ENCODE measurements at places on chromosomes 7 and 10.

- peak; percentile 39 for DNase-seq
Observed at GRCh38 chr10:100341953-100342626, 4.9 kb upstream of the SCD start.

- DNase-seq: no peak
Observed at GRCh38 chr10:107918171-107918570, 753.7 kb upstream of the SORCS1 start.

- peak; percentile 13 for DNase-seq
Observed at GRCh38 chr7:40015790-40016296, 65.8 kb downstream of the CDK13 start.

DNA sequence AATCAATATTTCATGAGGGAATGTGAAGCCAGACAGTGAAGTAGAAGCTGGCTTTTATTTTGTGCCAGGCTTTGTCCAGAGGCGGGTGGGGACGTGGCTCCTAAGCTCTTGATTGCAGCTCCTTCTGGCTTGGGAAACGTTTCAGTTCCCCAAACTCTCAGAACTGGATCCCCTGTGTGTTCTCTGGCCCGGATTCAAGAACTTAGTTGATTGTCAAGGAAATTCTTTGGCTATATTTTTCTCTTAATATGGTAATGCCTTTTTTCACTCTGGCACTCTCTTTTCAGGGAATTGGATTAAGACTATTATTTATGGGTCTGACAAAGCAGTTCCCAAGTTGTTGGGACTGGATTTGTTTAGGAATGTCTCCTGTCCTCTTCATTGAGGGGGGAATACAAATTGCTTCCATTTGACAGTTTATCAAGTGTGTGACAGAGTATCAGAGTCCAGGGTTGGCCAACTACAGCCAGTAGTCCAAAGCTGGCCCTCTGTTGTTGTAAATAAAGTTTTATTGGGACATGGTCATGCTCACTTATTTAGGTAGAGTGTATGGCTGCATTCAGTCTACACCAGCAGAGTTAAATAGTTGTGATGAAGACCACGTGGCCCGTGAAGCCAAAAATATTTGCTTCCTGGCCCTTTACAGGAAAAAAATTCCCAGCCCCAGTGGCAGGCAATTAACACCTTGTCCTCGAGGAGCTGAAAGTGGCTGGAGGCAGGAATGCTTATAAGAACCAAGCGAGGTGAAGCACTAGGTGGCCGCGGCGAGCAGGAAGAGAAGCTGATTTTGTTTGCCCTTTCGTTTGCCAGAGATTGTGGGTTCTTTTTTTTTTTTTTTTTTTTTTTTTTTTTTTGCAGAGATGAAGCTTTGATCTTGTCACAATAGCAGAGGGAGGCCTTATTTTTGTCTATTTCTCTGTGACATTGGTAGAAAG is 34.3 kb downstream of the HTRA1 start:
- DNase-seq: peak; percentile 87

DNA sequence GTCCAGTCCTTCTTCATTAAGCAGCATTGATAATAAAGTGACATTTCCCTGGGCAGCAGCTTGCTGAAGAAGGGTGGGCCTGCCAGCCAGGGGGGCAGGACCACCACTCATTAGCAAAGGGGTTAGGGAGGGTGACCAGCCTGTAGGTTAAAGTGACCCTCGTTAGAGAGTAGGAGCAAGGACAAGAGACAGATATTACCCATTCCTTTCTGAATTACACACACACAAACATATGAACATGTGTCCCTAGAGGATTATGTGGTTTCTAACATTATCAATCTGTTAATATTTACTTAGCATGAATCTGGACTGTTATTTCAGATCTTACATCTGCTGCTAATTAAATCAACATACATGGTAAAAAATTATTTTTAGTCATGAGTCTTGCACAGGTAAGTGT is 88.9 kb downstream of the CTTNBP2 start:
- no peak for DNase-seq

DNA sequence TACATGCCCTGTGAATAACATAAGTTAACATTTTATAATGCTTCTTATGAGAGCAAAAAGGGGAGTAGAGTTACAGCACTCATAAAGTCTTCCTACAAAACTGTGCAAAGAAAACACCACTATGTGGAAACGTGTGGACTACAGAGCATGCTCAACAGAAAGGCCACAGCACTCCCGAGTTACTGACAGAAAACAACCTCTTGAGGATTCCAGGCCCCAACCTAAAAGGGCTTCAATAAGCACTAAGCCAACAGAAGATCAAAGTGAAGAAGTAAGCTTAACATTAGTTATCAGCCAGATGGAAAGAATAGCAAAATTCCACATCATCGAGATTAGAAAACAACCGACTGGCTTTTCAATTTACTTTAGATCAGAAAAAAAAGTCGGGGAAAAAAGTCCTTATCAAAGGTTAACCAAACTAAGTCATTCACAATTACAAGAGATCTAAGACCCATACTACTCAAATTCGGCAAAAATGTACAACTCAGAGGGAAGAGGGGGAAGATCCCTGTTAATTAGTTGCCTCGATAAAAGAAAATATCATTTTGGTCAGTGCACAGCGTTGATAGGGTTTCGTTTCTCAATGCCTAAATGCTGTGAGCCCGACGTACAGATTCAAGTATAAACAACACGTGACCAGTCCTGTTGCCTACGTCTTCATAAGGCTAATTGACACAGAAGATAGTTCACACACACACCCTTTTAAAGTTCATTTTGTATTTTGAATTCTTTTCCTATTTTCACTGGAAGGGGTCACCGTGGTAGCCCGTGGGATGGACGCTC is 1.4 kb downstream of the KBTBD2 start:
- DNase-seq: peak; percentile 33

GRCh38 chr7:137878333-137878961 is 31.7 kb upstream of the DGKI start:
- no peak for DNase-seq

DNA sequence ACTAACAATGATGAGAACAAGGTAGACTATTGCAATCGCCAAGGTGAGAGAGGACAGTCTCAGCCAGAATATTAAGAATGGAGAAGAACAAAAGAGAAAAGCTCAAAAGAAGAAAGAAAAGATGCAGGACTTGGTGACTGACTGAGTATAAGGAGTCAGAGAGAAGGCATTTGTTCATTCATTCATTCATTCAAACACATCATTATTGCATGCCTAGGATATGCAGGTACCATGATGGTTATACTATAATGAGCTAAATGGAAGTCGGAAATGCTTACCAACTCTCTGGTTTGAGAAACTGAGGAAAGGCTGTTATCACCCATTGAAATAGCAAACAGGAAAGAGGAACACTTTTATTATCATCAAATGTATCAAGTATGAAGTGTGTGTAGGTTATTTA is 180.7 kb downstream of the IMMP2L start:
- no peak for DNase-seq

DNA sequence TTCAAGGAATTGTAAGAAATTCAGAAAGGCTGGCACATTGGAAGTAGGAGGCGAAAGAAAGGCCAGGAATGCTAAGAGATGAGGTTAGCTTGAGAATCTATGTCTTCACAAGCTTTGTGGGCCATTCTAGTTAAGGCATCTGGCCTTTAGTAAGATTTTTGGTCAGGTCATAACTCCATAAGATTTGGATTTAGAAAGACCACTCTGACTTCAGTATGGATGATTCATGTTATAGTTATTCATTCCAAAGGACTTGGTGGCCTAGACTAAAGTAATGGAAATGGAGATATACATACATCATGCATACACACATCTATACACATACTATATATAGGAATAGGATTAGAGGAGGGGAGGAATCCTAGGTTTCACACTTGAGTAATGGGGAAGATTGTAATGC is 77.5 kb downstream of the SEPTIN7 start:
- DNase-seq: no peak

- DNase-seq: no peak
Observed at GRCh38 chr7:156473476-156474240, 166.9 kb upstream of the RNF32 start.

- DNase-seq: no peak
Observed at GRCh38 chr7:14376711-14377110, 387.2 kb upstream of the ETV1 start.

- no peak for DNase-seq
Observed at GRCh38 chr7:116240024-116240668, 29.8 kb downstream of the TES start.

DNA sequence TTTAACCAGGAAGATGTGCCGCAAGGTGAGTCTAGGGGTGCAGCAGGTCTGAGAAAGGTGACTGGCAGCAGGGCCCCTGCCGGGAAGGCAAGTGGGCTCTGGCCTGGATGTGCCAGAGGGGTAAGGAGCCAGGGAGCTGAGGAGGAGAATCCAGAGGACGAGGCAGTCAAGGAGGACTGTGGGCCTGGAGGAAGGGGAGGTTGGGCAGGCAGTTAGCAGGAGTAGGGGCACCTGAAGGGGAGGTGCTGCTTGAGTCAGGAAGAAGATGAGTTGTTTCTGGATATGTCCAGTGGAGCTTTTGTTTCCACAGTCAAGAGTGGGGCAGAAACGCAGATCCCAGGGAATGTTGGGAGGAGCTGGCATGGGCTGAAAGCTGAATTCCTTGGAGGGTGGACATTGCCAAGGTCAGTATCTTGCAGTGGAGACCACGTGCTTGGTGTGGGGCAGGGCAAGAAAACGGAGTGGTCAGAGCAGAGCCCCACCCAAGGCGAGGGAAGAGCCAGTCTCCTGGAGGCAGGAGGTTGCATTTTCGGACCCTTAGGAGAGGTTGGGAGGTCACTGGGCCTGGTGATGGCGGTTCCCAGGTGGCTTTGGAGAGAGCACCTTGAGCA is 34.0 kb downstream of the MINDY4 start:
- DNase-seq: no peak

GRCh38 chr7:29808075-29808801 is 1.9 kb downstream of the WIPF3 start:
- no peak for DNase-seq

DNA sequence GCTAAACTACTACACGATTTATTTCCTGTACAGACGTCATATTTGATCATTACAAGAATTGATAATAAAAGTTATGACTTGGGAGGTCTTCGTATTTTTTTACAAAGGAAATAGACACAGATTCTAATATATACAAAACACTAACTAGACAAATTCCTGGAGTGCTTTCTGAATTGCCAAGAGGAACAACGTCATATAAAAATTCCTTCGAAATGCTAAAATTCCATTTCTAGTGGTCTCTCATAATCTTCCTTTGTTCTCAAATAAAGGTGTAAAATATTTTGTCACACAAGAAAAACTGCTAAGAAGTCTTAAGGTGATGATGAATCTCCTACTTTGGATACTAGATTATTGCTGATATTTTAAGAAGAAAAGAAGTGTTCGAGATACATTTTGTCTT is 85.4 kb downstream of the CDK6 start:
- DNase-seq: no peak

- no peak for DNase-seq
Observed at GRCh38 chr10:123966896-123967231, 75.3 kb upstream of the CPXM2 start.

DNA sequence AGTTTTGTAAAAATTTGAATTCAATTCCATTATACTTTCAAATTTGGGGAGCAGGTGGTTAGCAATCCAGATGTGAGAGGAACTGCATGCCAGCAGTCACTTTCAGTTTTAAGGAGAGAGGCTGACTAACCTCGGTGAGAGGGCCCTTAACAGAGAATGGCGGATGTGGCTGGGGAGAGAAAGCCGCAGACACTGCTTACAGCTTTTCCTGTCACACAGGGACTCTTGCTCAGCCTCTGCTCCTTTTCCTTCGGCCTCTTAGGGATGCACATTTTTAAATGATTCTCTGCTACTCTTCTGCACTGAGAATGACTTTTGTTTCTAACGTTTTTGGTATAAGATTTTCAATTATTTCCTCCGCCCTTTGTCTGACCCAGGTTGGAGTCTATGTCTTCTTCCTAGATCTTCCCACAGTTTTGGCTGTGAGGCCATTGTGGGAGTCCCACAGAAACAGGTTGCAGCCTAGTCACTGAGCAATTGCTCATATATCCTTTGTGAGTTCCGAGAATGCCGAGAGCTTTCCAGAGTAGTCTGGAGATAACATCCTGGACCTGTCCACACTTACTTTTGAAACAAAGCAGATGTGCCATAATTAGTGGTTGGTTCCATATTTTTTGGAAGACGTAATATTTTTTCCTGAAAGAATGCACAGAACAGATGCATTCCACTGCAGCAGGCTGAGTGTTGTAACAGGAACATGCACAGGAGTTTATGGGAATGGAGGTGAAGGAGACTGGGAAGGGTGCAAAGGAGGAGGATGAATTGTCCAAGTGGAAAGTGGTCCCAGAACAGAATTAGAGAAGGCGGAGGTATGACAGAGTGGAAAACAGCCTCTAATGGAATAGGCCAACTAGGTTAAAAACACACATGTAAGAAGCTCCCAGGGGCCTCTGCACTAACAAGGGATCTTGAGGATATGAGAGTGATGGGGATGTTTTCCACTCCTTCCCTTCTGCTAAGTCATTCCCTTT is 168.0 kb upstream of the ZNF32 start:
- DNase-seq: peak; percentile 61

GRCh38 chr10:91474009-91474408 is 63.9 kb downstream of the HECTD2 start:
- no peak for DNase-seq

DNA sequence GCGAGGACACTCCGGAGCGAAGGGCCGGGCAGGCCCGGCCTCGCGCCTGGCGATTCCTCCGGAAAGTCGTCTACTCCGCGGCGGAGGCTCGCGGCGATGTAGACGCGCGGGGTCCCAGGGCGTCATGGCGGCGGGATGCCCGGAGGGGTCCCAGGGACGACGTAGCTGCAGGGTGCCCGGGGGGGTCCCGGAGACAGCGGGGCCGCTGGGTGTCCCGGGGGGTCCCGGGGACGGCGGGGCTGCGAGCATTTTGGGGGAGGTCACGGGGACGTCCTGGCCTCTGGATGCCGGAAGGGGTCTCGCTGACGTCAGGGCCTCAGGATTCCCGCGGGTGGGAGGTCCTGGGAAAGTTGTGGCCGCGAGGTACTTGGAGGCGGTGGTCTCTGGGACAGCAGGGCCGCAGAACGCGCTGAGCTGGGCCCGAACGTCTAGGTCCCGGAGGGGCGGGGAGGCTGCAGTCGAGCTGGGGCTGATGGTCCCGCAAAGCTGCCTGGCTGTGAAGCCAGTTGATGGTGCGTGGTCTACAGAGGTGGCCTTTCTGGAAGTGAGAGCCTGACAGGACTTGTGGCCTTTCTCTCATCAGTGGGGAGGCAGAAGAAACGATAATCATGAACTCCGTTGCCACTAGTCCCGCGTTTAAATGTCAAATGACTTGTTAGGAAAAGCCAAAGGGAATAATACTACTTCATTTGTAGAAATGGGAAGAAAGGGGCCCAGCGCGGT is 637 bp downstream of the HSPA14 start:
- no peak for DNase-seq

DNA sequence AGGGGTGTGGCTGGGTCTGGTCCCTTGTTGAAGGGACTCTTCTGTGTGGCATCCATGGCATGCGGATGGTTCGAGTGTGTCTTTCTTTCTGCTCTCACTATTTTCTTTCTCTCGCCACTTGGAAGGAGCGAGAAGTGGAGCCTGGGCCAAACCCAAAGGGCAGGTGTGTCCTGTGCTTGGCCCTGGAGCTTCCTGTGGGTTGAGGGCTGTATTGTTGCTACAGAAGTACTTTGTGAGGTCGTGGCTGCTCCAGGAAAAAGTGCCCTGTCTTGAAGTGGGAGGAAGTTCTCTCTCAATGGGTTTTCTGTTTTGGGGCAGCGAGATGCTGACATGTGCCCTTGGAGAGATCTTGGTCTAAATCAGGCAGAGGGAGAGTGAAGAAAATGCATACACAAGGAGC is 72.0 kb downstream of the DOCK1 start:
- DNase-seq: no peak
